ENCODE measurements at places on chromosomes 6 and 20.

DNA sequence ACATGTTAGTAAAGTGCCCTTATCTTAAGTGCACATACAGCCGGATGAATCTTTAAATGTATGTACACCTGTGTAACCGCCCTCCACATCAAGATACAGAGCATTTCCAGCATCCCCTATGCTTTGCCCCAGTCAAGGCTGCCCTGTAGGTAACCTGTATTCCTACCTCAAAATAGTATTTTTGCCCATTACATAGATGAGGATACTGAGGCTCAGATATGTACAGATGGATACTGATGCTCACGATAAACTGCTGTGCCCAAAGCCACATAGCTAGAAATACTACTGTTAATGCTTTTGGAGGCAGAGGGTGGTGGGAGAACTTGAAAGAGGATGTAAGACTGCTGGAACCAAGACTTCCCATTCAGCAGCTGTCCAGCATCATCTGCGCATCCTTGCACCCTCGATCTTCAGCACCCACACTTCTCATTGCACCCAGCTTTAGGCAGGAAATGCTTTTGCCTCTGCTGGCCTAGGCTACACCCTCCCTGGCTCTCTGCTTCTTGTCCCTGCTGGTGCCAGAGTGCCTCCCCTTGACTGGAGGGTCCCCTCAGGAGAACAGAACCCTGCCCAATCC, 27.0 kb upstream of the ZFAND3 start:
- no peak for DNase-seq

- no peak for DNase-seq
These were observed 25.4 kb upstream of the ASIP start for GRCh38 chr20:34215711-34216381.

DNA sequence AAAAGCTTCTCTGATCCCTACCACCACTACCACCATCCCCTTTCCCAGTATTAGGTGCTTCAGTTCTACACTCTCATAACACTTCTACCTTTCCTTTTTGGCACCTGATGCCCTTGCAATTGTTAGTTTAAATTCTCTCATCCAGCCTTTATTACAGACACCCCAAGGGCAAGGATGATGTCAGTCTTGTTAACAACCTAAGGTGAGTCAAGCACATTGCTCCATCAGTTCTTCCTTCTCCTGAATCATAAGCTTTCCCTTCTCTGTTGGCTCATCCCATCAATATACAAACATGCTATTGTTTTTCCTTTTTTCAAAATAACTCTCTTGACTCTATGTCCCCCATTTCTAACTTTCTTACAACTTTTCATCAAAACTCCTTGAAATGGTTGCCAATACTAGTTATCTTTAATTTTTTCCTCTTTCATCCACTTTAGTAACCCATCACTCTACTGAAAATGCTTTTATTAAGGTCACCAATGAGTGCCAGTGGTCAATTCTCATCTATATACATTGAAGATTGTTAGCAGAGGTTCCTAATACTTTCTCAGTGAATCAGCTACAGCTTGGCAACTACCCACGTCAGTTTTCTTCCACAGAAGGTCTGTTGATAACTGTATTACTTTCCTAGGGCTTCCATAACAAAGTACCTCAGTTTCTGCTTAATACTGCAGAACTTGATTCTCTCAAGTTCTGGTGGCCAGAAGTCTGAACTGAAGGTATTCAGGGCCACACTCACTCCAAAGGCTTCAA, 97.1 kb upstream of the FLRT3 start:
- no peak for DNase-seq

DNA sequence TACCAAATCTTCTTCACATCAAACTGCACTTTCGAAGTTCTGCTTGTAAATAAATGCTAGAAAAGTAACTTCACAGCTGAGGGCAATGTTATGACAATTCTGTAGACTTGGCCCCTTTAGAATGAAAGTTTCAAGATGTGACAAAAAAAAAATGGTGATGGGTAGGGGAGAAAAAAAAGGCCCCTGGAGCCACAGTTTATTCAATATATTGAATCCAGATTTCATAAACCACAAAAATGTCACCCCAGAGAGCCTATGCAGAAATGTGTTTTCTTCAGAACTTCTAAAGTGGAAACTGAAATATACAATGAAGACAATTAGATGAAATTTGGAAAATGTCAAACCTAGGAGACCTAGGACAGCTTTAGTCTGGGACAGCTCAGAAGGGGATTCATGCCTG, 143.1 kb downstream of the EDN3 start:
- no peak for DNase-seq

- no peak for DNase-seq
These were observed 207.6 kb upstream of the FOXA2 start for GRCh38 chr20:22791877-22792525.

DNA sequence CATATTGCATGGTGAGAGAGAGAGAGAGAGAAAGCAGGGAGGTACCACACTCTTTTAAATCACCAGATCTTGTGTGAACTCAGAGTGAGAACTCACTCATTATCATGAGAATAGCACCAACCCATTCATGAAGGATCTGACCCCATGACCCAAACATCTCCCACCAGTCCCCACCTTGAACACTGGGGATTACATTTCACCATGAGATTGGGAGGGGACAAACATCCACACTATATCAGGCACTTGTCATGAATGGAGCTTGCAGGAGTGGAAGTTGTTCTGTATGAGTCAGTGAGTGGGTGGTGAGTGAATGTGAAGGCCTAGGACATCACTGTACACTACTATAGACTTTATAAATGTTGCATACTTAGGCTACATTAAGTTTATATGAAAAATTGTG, 47.7 kb upstream of the RNF182 start:
- DNase-seq, result no peak

GRCh38 chr6:6674872-6675271, 86.4 kb downstream of the LY86 start:
- no peak for DNase-seq

- DNase-seq, result no peak
These were observed 390.6 kb upstream of the MANEA start for GRCh38 chr6:95186710-95187109.

- peak; percentile 71 for DNase-seq
These were observed at the start of gene PABPC1L for GRCh38 chr20:44909872-44910689. TSS of gene PABPC1L (plus strand) at chr20:44910060. CDS start at chr20:44910144, 84 bp downstream.

DNA sequence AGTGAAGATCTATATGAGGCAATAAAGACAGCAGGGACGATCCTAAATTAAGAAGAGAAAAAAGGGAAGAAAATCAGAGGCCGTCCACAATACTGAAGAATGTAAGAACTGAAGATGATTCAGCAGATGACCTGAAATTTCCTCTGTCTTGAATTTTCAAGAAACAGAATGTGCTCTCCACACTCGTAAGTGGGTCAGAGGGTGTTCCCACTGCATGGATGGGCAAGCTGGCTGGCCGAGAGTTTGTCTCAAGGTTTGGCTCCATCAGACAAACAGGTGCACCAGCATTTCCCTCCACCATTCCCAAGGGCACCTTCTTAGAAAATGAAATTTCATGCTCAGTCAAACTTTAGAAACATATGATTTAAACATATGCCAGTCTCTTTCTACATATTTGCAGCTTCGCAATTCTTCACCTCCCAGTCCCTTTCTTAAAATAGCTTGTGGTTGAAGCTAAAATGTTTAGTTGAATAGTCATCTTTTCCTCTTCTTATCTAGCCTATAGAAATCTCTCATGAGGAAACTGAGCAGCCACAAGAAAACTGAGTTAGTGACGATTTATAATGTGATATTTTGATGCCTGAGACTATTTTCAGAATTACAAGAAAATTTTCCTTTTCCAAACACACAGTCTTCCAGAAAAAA, 576.4 kb downstream of the PRKN start:
- DNase-seq, result no peak

- no peak for DNase-seq
These were observed 162.6 kb upstream of the THBS2 start for GRCh38 chr6:169416249-169416648.

- no peak for DNase-seq
These were observed 157.2 kb downstream of the PTPRK start for GRCh38 chr6:128363020-128363813.

DNA sequence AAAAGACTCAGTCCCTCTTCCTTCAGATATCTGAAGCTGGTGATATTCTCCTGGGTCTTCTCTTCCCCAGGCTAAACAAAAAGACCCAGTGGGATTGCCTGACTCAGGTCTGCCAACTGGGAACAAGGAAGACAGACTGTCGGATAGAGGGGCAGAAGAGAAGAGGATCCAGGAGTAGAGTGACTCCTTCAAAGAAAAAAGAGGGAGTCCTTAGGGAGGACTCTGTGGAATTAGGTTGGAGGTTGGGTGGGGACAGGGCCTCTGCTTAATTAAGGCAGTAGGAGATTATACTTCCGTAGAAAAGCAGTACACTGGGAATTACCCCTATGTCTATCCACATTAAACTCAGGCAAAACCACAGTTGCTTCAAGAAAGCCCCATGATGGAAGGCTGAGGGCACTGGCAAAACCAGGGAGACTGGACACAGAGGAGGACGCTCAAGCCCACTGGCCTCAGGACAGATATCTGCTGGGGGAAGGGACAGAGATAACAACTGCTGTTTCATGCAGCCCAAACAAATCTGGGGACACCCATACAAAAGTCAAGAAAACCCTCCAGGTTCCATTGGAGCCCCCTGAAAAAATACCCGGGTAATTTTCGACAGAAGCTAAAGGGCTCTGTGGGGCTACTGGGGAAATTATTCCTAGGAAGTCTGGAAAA, 5.7 kb downstream of the BCL2L1 start:
- DNase-seq, result no peak

DNA sequence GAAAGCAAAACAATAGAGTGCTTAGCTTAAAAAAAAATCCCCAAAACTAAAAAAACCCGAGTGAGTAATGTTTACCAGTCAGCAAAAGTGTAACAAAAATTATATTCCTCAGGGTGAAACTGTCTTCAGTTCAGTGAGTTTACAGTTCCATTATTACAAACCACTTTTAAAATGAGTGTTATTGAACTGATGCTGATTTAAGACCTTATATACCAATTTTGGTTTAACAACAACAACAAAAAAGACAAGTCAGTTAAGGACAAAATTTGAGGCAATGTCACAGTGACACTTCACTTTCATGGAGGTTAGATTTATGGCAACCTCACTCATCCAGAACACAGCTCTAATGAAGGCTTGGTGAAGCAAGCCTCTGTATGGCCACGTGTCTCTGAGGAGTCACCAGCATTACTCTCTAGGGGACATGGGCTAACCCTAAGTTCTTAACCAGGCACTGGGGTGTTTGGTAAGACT, 630.8 kb downstream of the PHF3 start:
- no peak for DNase-seq

DNA sequence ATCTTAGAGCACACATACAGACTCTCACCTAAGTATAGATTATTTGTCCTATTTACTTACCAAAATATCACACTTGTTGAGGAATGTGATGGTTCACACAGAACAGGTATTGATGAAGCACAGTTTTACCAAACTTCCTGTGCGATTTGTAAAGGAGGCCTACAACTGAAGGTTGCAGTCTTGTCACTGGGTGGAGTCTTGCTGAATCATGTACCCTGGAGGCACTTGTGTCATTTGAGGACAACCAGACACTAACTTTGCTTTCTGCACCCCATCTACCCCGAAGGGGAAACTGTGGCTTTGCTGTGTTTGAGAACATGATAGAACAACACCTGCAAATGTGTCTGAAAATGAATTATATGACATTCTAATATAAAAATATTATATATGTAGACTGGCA, 32.4 kb upstream of the HINT3 start:
- DNase-seq, result no peak

DNA sequence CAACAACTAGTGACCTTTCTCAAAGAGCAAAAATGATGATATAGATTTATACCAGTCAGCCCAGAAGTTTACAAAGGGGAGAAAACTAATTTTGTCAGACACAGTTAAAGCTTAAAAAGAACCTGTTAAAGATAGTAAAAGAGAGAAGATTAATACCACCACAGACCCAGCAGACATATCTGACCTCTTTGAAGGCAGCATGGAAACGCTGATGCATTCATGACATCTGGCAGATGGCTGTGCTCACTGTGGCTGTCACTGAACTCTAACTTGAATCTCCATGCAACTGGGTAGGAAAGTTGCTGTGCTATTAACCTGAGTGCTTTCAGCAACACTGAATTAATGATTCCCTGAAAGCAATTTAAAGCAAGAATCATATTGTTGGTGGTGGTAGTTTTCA, 159.8 kb upstream of the PRDM1 start:
- no peak for DNase-seq

DNA sequence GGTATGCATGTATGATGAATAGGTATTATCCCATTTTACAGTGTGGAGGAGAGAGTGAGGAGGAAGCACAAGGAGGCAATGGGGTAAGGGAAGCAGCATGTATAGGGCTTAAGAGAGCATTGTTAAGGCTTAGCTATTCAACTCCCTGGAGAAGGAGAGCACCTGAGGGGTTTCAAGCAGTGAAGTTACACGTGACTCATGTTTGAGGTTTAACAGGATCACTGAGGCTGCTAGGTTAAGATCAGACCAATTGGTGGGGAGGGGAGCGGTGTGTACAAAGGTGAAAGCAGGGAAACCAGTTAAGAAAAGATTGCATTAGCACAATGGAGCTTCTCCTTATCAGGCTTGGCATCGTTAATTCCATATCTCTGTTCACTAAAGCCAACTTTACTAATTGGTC, 64.4 kb upstream of the NHSL1 start:
- DNase-seq, result no peak

- no peak for DNase-seq
These were observed 93.0 kb upstream of the CEP85L start for GRCh38 chr6:118744261-118744941.

DNA sequence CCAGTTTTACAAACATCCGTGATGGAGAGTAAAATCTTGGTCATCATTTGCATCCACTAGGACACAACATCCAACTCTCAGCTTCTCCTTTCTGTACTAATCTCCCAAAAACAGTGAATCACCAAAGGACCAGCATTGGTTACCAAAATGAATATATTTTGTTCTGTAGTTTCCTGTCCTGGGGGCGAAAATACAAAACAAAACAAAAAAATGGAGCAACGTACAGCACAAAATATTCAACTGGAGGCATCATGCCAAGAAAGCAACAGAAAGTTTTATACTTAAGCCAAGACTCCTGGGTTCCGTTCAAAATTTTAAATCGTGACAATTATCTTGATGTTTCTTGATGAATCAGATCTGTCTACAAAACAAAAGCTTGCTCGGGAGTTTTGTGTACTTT, 126.6 kb upstream of the CCDC28A start:
- DNase-seq, result no peak

- no peak for DNase-seq
These were observed 3.1 kb downstream of the SLC23A2 start for GRCh38 chr20:4998160-4998651.

GRCh38 chr20:63707558-63708300, at the start of the genes ARFRP1 and ZGPAT:
TSS of gene ARFRP1 (minus strand) at chr20:63707976. CDS start at chr20:63707091, 885 bp downstream.
TSS of gene ZGPAT (plus strand) at chr20:63708039. CDS start at chr20:63708581, 542 bp downstream.
- DNase-seq, result peak; percentile 71
